Panc1 (cell line): ENCODE measurements at places on chromosomes 16 and 17. TPM values are rescaled to one million over a fixed set of nuclear protein-coding genes. Genes with fewer than 3 reads are reported as not detected.

GPRC5C gene
- total RNA-seq, result 57.1 TPM

KRT25 gene
- not detected for total RNA-seq

CYGB gene
- total RNA-seq, result 6.0 TPM

DOC2A gene
- total RNA-seq, result 3.2 TPM

OTOP2 gene
- not detected for total RNA-seq

CA10 gene
- not detected for total RNA-seq
